Astrocyte of the hippocampus (primary cell): ENCODE measurements at places on chromosomes 5 and 9.

DNA sequence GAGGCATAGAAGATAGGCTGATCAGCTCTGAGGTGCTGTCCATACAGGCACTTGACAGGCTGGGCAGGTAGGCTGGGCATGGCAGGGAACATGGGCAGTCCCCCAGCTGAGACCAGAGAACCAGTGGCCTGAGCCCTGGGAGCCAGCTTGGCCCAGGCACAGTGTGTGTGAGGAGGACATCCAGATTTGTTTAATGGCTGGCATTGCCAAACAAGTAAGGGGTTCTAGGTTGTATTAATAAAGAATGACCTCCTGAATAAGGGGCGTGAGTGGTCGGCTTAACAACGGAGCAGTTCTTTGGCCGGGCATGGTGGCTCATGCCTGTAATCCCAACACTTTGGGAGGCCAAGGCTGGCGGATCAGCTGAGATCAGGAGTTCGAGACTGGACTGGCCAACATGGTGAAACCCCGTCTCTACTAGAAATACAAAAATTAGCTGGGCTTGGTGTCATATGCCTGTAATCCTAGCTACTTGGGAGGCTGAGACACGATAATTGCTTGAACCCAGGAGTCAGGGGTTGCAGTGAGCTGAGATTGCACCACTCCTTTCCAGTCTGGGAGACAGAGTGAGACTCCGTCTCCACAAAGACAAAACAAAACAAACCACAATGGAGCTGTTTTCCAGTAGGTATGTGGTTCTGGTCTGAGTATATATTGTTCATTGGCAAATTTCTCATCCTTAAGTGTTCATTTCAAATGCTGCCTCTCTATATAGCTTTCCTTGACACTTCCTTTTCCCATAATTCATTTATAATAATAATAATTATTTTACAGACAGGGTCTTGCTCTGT lies 56.2 kb downstream of the ANGPTL2 start:
- no peak for DNase-seq

DNA sequence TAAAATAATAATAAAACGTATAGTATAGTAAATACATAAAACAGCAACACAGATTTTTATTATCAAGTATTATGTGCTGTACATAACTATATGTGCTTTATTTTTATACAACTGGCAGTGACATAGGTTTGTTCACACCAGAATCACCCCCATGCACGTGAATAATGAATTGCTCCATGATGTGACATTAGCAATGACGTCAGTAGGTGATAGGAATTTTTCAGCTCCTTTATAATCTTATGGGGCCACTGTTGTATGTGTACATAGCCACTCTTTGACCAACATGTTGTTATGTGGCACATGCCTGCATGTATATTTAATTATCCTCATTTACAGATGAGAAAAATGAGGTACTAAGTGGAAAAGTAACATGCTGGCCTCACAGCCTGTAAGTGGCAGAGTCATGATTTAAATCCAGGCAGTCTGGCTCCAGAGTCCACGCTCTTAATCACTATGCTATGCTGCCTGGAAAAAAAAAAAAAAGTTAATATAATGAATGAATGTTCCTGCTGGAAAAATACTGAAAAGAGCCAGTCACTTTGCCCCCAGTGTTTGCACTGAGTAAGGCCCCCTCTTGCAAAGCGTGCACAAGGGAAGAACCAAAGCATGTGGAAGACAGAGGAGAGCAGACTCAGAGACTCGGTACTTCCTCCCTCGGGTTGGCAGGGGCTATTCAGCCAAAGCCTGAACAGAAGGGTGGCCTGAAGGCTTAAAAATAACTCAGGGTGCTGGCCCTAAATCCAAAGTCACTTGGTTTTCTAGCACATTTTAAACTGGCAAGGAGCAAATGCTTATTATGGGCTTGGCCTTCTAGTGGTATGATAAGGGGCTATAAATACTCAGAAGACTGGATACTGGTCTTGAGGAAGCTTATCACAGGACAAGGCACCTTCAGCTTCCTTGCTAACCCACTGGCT lies 206.8 kb downstream of the GLIS3 start:
- no peak for DNase-seq

- DNase-seq: no peak
Measured at GRCh38 chr5:168123631-168124528, 167.6 kb upstream of the WWC1 start.

- no peak for DNase-seq
Measured at GRCh38 chr9:23526806-23527205, 299.2 kb downstream of the ELAVL2 start.

DNA sequence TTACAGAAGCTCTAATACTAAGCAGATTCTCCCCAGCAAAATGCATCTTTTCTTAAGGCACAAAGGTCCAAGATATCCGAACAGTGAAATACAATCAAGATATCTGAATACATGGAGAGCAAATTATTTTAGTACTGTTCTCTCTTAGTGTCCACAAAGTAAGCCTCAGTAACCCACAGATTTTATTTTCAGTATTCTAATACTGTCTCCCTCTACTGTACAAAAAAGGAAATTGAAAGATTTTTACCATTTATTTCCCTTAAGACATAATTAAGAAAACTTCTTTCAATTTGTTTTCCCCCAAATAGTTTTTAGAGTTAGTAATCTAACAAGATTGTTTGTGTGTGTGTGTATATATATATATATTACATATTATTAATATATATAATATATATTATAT lies 24.7 kb upstream of the NOL6 start:
- DNase-seq: no peak

GRCh38 chr5:60036192-60036938 lies 142.8 kb upstream of the PDE4D start:
- no peak for DNase-seq

DNA sequence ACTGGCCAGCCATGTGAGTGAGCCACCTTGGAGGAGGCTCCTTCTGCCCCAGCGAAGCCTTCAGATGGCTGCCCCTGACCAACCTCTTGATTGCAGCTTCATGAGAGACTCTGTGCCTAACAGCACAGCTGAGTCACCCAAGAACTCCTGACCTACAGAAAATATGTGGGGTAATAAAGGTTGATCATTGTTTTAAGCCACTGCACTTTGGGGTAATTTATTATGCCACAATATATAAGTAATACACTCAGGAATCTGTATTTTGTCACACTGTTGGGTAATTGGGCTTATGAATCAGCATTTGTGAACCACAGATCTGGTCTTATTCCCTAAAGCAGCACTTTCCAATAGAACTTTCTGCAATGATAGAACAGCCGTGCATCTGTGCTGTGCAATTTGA lies 24.4 kb upstream of the VDAC1 start:
- DNase-seq: peak; percentile 64

DNA sequence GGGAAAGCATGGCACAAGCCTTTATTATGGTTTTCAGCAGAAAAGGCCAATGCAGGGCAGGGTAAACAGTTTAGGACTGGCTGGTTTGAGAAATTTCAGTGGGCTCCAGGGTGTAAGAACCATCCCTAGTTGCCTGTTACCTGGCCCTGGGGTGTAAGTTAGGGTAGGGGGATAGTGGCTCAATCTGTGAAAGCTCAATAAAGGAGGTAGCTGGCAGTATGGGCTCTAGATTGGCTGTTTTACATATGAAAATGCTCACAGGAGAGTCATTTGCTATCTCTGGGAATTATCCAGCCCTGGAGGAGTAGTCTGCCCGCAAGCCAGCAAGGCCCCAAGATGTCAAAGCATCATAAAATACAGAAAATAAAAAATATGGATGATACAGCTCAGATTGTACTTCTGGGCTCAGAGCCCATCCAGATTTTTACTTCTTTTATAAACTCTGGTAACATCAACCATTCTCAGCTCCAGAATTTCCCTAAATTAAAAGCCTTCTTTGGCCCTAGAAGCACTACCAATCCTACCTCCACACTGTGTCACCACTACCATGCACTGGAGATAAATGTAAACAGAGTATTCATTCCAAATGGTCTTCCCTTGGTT lies 31.1 kb downstream of the SSBP2 start:
- DNase-seq: no peak

DNA sequence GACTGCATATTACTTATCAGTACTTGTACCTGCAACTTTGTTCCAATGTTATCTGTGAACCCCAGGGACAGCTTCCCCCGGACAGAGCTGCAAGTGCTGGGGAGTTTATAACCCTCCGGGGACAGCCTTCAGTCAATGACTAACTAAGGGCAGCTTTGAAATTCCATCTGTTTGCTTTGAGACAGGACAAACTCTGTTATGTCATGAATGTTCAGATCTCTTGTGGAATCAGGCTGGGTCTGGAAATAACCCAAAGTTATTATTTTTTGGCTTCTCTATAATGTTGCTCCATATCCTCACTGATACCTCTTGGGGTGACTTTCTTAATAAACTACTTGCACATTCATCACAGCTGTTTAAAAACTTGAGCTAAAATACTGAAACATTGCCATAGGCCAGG lies 617.5 kb upstream of the TLE4 start:
- no peak for DNase-seq

GRCh38 chr9:61673247-61673646 lies 483.4 kb downstream of the SPATA31A7 start:
- DNase-seq: no peak

DNA sequence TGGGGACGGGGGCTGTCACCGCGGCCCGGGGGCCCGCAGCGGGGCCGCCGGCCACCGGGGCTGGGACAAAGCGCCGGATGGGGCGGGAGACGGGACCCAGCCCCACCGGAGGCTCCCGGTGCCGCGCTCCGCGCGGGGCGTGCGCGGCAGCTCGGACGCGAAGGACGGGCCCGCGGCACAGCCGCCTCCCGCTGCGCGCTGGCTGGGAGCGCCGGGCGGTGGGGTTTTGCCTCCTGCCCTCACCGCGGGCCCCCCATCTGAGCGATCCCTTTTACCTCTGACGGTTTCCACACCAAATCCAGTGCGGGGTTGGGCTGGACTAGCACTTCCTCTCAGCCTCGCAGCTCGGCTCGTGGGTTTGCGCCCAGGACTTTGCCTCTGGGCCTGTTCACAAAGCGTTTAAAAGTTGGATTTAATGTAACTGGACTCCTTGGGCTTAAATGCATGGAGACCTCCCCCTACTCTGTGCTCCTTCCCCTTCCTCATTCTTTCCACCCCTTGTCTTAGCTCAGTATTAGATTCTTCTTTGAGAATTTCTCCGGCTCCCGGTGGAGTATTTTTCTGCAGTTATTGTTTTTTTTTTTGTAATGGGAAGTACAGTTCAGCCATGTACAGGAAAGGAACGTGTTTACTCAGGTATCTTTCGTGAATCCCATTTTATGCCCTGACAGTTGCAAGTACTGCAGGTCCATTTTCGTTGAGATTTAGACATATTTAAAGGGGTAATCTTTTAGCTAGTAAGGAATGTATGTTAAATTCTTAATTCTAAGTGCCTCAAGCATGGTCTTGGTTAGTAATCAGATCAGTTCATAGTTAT lies 691 bp downstream of the FCHO2 start:
- peak; percentile 80 for DNase-seq

- DNase-seq: no peak
Measured at GRCh38 chr5:95163079-95163478, 121.8 kb downstream of the MCTP1 start.

DNA sequence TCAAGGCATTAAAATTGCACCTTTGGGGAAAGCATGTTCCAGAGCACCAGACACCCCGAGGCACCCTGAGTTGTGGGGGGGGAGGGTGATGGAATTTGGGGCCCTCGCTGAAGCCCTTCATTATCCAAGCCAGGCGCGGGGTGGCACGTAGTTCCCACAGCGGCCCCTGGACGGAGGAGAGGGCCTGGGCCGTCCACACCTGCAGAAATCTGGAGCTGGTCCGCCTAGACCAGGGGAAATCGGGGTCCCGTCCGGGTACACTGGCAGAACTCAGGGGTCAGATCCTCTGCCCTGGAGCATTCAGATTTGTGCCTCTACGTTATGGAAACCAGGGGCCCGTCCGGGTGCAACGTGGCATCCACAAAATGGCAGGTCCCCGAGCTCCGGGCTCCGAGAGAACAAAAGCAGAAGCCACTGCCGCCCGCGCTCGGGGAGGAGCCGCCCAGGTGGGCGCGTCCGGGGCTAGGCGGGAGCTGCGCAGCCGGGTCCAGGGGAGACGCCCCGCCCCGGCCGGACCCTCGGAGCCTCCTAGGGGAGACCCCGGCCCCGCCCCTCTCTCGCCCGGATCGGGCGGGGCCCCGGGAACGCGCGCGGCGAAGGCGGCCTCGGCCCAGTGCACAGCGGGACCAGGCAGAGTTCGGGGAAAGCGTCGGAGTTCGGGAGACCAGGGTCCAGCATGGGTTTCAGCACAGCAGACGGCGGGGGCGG lies at the start of gene PLEKHG4B:
Gene PLEKHG4B (plus strand): TSS at position 613 of the 708 bp plus-strand sequence. CDS start 64 bp downstream, at position 677.
- peak; percentile 76 for DNase-seq

- DNase-seq: no peak
Measured at GRCh38 chr5:82717738-82718137, 359.5 kb downstream of the TMEM167A start.
